Brain (organoid and tissue), 16 donors: ENCODE measurements at places on chromosomes 5 and 9. TPM values are rescaled to one million over a fixed set of nuclear protein-coding genes. Genes with fewer than 3 reads are reported as not detected.

Gene PPP3R2
- polyA plus RNA-seq, result not detected

Gene FAM221B
- not detected for polyA plus RNA-seq

Gene IL9
- not detected for polyA plus RNA-seq

Gene TUSC1
- polyA plus RNA-seq, result 3.9 TPM
